Kidney epithelial cell (primary cell): ENCODE measurements at places on chromosomes 1 and 21.

DNA sequence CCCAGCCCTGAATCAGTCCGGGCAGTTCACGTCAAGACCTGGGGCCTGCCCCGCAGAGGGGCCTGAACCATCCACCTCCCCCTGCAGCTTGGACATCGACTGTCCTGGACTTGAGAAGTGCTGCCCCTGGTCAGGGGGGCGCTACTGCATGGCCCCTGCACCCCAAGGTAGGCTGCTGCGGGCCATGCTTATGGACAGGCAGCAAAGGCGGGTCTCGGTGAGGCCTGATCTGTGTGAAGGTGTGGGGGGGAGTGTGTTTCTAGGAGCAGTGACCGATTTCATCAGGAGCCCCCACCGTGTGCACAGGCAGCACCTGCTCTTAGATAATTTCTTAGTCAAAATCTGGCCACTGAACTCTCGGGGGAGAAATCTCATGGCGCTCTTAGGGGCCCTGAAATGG is 13.0 kb downstream of the UMODL1 start:
- DNase-seq: no peak

- peak; percentile 38 for DNase-seq
Measured at GRCh38 chr1:231702804-231703203, 76.2 kb downstream of the DISC1 start.

- DNase-seq: no peak
Measured at GRCh38 chr1:32047701-32048100, 25.0 kb upstream of the TMEM39B start.

GRCh38 chr1:57474137-57474750 is 50.4 kb upstream of the DAB1 start:
- no peak for DNase-seq

- DNase-seq: no peak
Measured at GRCh38 chr1:78385744-78386462, 104.9 kb upstream of the PTGFR start.

DNA sequence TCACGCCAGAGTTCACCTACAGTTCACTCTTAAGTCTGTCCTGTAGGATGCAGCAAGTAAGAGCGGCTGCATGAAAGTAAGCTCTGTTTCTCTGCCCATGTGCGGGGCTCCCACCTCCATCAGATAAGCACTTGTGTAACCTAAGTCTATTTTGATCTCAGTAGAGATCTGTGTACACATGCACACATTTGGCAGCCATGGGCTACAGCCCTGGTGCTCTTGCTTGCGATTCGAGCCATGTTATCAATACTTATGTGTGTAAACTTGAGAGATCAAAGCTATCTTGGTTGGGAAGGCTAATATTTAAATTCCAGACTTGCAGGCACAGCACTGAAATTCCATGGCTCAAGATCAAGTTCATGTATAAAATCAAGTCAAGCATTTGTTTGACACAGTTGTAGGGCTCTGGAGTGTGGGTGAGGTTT is 244.7 kb upstream of the FGGY start:
- DNase-seq: no peak

- no peak for DNase-seq
Measured at GRCh38 chr1:230399321-230400006, 26.7 kb downstream of the PGBD5 start.

GRCh38 chr1:206911064-206911663 is 10.6 kb downstream of the FCMR start:
- no peak for DNase-seq

DNA sequence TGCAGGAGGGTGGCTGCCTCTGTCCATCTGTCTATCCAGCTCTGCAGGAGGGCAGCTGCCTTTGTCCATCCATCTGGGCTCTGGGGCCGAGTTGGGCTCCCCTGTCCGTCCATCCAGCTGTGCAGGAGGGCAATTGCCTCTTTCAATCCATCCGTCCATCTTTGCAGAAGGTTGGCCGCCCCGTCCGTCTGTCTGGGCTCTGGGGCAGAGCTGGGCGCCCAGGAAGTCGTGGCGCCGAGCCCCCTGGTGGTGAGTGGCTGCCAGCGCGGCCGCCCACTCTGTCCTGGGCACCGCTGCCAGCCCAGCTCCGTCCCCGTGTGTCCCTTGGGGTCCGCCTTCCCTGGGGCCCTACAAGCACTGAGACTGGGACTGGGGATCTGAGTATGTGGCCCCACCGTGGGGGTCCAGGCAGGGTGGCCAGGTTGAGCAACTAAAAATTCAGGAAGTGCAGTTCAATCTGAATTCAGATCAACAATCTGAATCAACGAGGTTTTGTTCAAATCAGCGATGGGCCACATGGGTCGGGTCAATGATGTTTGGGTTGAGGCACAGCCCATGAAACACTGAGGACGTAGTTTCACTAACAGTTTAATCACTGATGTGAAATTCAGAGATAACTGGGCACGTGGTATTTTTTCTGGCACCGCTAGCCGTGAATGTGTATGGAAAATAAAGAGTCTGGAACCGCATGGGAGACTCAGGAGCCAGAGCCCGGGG is 99.1 kb upstream of the ACTRT2 start:
- no peak for DNase-seq
